CD4-positive, alpha-beta T cell (primary cell): ENCODE measurements at places on chromosomes 5 and 9. TPM values are rescaled to one million over a fixed set of nuclear protein-coding genes. Genes with fewer than 3 reads are reported as not detected.

The FOXD4L4 gene
- not detected for total RNA-seq

DNA sequence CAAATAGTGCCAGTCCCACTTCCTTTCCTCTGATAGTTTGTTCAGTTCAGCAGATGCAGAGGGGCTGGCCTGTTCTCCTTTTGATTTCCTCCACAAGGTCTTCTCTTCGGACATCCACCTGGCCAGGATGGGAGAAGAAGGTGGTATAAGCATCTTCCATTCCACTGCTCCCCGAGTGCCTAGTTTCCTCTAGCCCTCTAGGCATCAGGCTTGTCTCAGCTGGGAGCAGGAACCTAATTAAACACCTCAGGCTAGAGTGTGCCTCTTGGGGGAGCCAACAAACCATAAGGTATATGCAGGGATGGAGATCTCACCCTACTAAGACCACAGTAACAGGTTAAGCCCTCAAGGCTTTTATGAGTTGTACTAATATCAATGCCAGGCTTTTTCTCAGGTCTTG lies 835 bp upstream of the DND1 start:
- DNase-seq: no peak
- H3K4me1 ChIP-seq: no peaks in the 10 kb centered on the region
- peaks cover 79% of the 10 kb centered on the region for H3K36me3 ChIP-seq
- no peak overlapping the region for H3K4me3 ChIP-seq
- no peaks in the 10 kb centered on the region for H3K27me3 ChIP-seq

- no peak overlapping the region for H3K27ac ChIP-seq
- DNase-seq: no peak
- H3K36me3 ChIP-seq: no peaks in the 10 kb centered on the region
- no peak overlapping the region for H3K4me3 ChIP-seq
These were observed 151.5 kb upstream of the PITX1 start for GRCh38 chr5:135185481-135186065.

DNA sequence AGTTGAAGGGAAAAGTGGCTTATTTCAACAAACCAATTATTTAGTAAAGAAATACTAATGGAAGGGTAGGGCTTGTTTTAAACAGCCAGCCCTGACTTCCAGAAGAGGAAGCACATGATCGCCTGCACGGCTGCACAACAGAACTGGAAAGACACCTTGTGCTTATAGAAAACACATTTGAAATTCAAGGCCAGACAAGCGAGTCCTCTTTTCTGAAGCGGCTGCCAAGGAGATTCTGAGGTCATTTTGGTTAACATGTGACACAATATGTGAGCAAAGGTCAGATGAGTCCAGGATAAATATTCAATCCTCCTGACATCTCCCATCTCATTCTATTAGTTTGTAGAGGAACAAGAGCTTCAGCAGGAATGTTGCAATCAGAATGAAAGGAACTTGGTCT lies 461.4 kb upstream of the ST8SIA4 start:
- DNase-seq: no peak
- H3K27me3 ChIP-seq: no peaks in the 10 kb centered on the region
- H3K4me1 ChIP-seq: no peaks in the 10 kb centered on the region
- H3K4me3 ChIP-seq: no peak overlapping the region
- H3K27ac ChIP-seq: no peak overlapping the region
